Activated CD4-positive, alpha-beta T cell treated with anti-CD3 and anti-CD28 coated beads, Interleukin-2, Interleukin-4, amounts not matched to agents 100 ng/mL and 50 ng/mL, durations not matched to agents 16 hours and 8 hours (primary cell): ENCODE measurements at places on chromosomes 16 and 17.

GRCh38 chr17:73743518-73744201, 99.4 kb upstream of the SDK2 start:
- no peak for DNase-seq

DNA sequence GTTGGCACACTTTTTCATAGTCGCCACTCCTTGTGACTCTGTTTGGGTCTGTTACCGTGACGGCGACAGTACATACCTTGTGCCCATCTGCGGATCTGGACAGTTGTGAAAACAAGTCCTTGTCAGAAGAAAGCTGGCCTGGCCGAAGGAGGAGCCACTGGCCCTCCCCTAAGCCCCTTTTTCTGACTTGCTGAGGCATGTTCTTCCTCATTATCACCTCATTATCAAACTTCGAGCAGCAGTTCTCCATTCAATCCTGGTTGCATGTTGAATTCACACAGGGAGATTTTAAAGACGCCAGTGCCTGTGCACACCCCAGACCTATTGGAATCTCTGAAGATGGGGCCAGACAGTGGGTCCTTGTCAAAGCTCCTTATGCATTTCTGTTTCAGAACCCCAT, 61.1 kb downstream of the CYLD start:
- no peak for DNase-seq

- peak; percentile 23 for DNase-seq
These were observed 1.2 kb downstream of the STAT3 start for GRCh38 chr17:42386777-42387657.

DNA sequence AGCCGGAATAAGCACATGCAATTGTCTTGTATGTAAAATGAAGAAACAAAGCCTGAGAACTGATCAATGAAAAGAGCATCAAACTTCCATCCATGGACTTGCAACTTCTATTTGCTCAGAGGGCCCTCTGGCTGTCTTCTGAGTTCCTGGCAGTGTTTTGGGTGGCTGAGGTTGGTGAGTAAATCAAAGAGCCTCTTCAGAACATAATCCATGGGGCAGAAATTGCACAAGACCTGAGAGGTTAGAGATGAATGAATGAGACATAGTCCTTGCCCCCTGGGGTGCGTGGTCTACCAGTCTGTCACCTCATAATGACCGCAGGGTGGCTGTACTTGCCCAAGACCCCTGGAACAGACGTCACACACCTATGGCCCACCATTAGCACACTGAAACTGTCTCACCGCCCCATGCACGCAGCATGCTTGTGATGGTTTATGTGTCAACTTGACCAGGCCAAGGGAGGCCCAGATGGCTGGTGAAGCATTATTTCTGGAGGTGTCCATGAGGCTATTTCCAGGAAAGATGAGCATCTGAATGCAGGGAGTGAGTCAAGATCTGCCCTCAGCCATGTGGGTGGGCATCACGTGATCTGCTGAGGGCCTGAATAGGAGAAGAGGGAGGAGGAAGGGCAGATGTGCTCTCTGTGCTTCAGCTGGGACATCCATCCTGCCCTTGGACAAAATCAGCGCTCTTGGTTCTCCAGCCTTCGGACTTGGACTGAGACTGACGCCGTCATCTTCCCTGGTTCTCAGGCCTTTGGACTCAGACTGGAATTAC, 8.3 kb downstream of the PIK3R6 start:
- peak; percentile 68 for DNase-seq

GRCh38 chr16:24681793-24682192, 47.7 kb upstream of the TNRC6A start:
- DNase-seq = no peak

DNA sequence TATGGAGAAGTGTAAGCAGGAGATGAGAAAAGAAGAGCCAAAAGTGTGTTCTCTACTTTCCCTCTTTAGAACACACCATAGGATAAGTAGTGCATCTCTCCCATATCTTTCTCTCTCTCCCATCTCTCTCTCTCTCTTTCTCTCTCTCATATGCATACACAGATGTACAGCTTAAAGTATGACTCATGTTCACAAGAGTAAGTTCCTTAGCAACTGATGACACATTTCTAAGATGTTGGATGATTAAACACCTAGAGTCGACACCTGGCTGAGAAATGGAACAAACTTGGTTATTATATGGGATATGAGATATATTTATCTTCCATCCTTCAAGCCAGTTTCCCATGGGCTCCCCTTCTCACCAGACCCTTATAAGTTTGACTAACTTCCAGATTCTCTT, 113.5 kb downstream of the TMEM132E start:
- DNase-seq = no peak

- no peak for DNase-seq
These were observed 7.1 kb downstream of the RAP1GAP2 start for GRCh38 chr17:2803386-2803785.

DNA sequence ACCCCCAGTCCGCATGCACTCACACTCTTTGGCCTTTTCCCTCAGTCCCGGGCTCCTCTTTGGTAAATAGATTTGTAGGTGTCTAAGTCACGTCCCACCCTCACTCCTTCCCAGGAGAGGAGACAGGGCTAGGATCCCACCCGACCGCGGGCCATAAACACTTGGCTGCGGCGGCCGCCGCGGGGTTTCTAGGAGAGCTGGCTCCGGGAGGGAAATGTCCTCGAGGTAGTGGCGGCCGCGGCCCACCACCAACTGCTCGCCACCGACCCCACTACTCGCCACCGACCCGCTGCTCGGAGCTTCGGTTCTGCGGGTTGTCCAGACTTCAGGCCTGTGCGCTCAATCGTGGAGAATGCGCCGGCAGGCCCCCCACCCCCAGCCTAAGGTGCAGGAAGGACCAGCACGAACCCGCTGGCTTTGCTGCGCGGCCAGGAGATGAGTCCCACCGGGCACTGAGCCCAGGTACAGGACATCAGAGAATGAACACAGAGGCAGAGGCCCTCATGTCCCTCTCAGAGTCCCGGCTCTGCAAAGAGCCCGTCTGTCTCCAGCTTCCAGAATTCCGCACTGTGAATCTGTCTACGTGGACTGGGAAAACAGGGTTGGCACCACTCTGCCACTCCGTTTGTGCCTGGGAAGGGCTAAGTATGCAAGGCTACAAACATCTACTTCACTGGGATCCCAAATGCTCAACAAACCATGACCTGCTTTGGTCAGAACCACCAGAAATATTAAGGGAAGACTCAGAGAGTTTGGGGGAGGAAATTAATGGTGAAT, 2.5 kb downstream of the PRAC2 start:
- DNase-seq = no peak

DNA sequence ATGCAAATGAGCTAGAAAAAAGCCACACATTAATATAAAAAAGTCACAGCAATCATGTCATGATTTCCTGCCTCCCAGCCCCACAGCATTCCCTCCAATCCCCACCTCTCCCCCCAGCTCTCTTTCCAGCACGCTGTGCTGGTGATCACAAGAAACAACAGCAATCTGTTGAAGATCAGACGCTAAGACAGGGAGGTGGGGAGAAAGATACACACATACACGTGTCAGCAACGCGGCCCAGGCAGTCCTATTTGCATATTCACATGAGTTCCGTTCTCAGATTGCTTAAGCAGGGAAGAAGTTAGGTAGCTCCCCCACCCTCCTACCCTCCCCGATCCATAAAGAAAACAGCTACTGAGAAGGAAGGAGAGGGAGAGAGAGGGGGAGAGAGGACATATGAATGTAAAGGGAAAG, 405.5 kb upstream of the PSMD7 start:
- DNase-seq = no peak
